NCI-H187 treated with DMSO at 0.1 percent for 48 hours (cell line): ENCODE measurements at places on chromosomes 13 and 19.

DNA sequence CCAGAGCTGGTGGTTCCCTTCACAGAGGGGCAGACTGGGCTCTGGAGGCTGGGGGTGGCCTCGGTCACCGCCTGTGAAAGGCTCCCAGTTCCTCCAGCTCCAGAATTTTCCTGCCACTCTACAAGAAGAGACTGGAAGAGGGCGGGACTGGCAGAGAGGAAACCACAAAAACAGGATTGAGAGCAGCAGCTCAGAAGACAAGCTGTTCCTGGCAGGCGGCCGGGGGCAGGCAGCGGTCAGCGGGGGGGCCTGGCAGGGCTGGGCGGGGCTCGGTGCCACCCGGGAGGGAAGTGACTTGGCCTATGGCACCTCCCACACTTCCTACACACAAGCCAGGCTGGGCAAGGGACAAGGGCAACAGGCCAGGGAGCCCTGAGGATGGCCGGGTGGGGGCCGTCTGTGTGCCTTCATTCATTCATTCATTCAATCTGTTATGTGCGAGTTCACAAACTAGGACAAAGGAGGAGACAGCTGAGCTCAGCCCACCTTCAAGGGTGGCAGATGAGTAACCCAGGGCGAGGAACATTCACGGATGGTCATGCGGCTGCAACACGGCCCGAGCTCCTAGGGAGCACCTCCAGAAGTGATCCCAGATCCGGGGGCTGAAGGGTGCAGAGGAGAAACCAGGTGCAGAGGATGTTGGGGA, 16.9 kb upstream of the BTBD2 start:
- DNase-seq, result peak; percentile 86

DNA sequence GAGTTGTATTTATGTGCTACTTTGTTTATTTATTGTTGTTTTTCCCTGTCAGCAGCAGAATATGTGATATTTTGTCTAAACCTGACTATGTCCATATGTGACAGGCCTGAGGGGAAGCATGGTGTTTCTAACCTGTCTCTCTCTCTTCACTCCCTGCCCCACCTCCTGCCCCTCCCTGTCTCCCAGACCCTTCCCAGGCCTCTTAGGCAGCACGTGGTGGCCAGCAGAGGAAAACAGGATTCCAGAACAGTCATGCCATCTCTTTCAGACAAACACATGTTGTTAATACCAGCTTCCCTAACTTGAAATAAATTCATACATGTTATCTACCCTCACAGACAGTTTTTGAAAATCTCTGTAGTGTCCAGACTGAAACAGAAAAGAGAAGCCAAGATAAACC, 31.0 kb upstream of the ATP11A start:
- no peak for DNase-seq

DNA sequence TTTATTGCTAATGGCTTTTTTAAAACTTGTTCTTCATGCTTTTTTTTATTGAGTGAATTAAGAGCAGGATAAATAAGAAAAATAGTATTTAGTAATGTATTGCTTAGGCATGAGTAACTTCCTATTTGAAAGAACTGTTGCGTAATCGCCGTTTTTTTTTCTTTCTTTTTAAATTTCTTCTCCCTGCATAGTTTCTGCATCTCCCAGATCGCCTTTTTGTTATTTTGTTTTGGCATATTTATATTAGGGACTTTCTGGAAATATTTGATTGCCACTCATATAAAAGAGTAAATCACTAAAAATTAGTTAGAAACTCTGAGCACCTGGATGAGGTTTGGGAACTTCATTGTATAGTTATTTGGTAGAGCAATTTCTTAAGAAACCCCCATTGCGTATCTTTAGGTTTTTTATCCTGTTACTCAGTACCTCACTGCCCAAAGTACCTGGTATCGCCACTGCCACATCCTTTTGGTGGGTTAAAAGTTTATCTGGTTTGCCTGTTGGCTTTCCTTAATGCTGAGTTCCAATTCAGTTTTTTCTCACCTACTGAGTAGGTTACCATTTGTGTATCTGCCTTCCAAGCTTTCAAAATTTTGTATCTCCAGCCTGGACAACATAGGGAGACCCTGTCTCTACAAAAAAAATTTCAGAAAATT, 36.2 kb upstream of the LPAR6 start:
- no peak for DNase-seq

DNA sequence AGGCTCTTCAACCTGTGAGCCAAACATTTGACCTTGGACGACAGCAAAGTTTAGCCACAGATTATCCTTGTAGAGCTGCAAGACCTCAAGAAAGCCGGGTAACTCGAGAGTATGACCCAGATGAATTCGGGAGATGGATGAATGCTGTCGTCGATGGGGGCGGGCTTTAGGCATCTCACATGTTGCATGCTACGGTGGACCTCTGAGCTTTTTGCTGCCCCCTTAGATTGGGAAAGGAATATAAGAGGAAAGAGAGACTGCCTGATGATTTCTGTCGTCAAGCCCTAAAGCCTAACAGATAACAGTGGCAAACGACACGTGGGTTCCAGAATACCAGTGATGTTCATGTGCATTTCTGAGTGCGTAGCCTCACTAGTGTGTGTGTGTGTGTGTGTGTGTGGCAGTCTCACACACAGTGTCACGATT, 730 bp upstream of the ABCC4 start:
- DNase-seq, result no peak

- DNase-seq, result no peak
Observed at GRCh38 chr13:85661675-85662074, 137.5 kb downstream of the SLITRK6 start.

DNA sequence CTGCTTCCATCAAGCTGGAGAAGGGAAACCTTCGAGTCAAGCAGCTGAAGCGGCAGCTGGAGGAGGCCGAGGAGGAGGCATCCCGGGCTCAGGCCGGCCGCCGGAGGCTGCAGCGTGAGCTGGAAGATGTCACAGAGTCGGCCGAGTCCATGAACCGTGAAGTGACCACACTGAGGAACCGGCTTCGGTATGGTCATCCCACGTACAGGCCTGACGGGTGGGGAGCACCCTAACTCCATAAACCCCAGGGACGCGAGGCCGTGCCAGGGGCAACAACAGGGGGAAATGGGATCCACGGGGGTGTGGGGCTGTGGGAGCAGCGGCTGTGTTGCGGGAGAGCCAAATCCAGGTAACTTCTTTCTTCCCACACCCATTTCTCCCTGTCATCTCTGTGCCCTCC, 20.2 kb downstream of the KCNC3 start:
- DNase-seq, result no peak

DNA sequence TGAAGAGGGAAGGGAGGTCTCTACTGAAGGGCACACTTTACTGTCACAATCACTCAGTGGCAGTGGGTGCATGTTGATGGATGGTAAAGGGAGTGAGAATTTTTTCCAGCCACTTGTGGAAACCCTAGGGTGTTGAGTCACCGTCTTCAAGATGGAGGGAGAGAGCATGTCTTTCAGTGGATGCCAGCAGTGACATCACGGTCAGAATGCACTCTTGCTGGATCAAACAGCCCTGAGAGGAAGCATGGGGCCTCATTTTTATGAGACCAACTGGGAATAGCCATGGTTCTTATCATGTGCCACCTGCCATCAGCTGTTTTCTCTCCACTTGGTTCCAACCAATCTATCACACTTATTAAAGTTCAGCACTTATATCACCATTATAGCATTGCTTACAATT, 182.5 kb downstream of the KCNRG start:
- no peak for DNase-seq

DNA sequence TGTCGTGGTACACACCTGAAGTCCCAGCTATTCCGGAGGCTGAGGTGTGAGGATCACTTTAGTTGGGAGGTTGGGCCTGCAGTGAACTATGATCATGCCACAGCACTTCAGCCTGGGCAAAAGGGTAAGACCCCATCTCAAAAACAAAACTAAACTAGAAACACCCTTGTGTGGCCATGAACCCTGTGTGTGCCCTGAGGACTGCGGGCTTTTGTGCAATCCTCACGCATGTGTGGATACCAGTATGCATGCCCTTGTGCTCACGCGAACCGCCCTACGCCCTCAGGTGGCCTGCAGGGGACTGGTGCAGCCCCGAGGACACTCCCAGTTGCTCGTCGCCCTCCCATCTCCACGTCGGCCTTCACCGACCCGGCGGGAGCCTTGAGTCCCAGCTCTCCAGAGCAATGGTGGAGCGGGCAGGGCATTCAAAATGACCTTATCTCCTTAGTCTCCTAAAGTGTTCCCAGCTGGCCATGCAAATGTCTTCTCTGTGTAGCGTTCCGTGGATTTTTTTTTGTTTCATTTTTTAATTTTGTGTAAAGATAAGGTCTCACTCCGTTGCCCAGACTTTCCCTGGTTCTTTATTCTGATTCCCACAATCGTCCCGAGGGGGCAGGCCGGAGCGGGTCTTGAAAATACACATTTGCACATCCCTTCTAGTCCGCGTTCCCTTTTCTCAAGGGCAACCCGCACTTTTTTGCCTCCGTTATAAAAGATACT, 868 bp upstream of the EGLN2 start:
- no peak for DNase-seq

GRCh38 chr13:29888306-29888705, 37.9 kb upstream of the UBL3 start:
- DNase-seq, result no peak

DNA sequence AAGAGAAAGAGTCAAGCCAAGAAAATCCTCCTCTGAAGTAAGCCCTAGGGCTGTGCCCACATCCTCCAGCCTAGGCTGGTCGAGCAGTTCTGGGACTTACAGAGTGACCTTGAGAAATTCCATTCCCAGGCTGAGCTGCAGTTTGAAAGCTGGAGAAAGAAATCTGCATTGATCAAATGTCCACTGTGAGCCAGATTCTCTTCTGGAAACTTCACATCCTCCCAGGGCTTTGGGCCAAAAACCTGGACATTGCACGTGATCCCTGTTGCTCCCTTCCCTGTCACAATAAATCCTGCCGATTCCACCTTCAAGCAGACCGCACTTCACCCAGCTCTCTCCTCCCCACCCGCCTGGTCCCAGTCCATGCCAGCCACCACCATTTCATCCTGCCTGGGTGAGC, 15.7 kb downstream of the TMEM143 start:
- no peak for DNase-seq

DNA sequence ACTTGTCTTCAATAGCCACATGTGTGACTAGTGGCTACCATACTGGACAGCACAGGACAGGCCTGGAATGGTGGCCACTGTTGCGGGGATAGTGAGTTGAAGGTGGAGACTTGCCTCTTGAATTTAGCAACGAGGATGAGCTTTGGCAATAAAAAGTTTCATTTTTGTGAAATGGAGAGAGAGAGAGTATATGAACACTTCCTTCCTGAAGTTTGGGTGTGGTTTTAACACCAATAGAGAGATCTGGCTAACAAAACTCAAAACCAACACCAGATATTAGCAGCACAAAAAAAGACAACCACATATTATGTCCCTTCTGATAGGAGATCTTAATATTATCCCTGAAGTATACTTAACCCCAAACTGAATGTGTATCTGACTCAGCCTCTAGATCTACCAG, 6.3 kb upstream of the LRFN3 start:
- DNase-seq, result no peak

GRCh38 chr19:38283271-38283670, 18.9 kb downstream of the SPINT2 start:
- no peak for DNase-seq

- DNase-seq, result no peak
Observed at GRCh38 chr19:33350538-33351309, 22.8 kb upstream of the CEBPG start.

GRCh38 chr13:39503048-39503447, 99.9 kb downstream of the LHFPL6 start:
- DNase-seq, result no peak

DNA sequence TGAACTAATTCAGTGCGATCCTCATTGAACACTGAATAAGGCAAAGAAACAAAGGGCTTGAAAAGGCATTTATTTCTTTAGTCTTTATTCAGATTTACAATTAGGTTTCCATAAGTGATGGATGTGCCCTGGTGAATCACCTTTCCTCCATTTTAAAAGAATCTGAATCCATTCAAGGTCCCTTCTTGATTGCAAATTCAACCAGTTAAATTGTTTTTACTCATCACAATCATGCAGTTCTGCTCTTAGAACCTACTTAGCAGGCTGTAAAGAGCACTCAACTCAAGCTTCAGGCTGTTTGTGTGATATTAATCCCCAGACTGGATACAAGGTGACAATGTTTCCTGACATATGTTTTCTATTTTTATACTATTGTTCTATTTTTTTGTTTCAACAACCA, 321.0 kb downstream of the TBC1D4 start:
- DNase-seq, result peak; percentile 67

GRCh38 chr13:37662624-37663023, 64.1 kb upstream of the POSTN start:
- no peak for DNase-seq

GRCh38 chr13:34570698-34571353, 371.2 kb upstream of the NBEA start:
- DNase-seq, result no peak

DNA sequence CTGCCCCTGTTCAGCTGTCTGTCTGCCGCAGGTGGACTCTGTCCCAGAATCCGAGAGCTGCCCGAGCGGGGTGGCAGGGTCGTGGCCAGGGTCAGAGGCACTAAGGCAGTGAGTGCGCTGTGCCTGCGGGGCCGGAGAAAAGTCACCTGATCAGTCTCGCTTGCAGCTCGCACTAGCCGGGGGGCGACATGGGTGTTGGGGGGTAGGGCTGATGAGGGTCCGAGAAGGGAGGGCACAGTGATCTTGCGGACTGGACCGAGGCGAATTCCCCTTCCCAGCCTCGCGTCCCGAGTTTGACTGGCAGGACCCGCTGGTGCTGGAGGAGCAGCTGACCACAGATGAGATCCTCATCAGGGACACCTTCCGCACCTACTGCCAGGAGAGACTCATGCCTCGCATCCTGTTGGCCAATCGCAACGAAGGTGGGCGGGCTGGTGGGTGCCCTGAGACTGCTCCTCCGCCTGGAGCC, 627 bp downstream of the GCDH start:
- DNase-seq, result no peak

- DNase-seq, result no peak
Observed at GRCh38 chr19:8988204-8988603, 22.0 kb downstream of the MUC16 start.

DNA sequence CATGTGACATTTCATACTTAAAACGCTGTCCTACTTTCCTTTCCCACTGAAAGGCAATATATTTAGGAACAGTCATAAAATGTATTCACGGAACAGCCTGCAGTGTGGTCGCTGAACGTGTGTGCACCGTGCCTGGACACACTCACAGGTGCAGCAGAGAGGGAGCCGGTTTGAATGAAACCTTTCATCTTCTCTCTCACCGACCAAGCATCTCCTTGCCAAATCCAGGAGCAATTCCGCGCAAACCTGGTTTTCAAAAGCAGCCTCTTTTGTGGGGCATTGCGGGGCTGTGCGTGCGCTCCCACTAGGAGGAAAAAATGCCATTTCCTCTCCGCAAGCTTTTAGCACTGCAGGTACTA, 1.0 kb downstream of the DCLK1 start:
- DNase-seq, result no peak

- no peak for DNase-seq
Observed at GRCh38 chr19:36041831-36042230, 9.2 kb upstream of the CLIP3 start.

DNA sequence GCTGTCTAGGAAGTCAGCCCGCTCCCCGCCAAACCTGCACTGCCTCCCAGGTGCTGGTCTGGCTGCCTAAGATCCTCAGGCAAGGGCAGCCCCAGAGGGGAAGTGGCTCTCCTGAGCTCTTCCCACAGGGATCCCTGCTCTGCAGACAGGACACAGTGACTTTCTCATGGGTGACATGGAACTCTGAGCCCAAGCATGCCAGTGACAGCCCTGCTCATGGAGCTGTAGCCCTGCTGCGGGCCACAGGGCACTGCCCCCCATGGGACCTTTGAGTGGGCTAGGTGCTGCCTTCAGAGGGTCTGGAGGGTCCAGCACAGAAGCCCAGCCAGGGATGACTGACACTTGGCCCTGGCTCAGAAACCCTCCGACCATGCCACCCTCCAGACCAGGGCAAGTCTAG, 109.1 kb downstream of the TUBA3C start:
- no peak for DNase-seq
